Activated CD4-positive, alpha-beta T cell treated with anti-CD3 and anti-CD28 coated beads, Interleukin-2, amount 50 U/mL, for 1 hour (primary cell): ENCODE measurements at places on chromosomes 5 and 9.
A peak's percentile ranks its signal among the peaks of the same experiment; 100 is the strongest.

GRCh38 chr5:50606179-50606578, 60.3 kb upstream of the PARP8 start:
- DNase-seq: no peak

- no peak for DNase-seq
Observed at GRCh38 chr5:66840511-66841013, 244.4 kb downstream of the MAST4 start.

- peak; percentile 84 for DNase-seq
Observed at GRCh38 chr5:35924950-35925722, 13.3 kb downstream of the CAPSL start.

- DNase-seq: no peak
Observed at GRCh38 chr9:27712806-27713205, 139.5 kb upstream of the C9orf72 start.

DNA sequence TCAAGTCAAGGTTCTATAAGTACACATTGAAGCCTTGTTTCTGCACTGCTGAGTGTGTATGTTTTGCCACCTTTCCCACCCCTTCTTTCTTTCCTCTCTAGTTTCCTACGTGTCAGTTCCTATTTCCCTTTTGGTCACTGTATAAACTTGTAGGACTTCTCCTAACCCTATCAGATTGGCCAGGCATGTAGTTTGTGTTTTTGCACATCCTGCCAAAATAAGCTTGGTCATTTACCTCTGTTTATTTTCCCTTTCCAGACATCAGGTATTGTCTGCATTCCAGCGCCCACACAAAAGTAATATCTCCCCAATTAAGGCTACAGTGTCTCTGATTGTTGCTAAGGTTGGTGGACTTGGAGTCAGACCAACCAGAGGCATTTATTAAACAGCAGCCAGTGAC, 252.9 kb upstream of the MPDZ start:
- DNase-seq: no peak

DNA sequence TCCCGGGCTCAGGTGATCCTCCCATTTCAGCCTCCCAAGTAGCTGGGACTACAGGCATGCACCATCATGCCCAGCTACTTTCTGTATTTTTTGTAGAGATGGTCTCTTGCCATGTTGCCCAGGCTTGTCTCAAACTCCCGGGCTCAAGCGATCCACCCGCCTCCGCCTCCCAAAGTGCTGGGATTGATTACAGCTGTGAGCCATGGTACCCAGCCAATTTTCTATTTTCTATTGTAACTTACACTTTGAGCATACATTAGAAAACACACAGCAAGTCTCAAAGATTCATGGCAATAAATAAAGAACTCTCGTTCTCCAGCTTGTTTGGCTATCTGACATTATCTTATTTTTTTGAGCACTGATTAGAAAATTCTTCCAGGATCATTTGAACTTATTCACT, 228.7 kb downstream of the ADAMTS6 start:
- no peak for DNase-seq

DNA sequence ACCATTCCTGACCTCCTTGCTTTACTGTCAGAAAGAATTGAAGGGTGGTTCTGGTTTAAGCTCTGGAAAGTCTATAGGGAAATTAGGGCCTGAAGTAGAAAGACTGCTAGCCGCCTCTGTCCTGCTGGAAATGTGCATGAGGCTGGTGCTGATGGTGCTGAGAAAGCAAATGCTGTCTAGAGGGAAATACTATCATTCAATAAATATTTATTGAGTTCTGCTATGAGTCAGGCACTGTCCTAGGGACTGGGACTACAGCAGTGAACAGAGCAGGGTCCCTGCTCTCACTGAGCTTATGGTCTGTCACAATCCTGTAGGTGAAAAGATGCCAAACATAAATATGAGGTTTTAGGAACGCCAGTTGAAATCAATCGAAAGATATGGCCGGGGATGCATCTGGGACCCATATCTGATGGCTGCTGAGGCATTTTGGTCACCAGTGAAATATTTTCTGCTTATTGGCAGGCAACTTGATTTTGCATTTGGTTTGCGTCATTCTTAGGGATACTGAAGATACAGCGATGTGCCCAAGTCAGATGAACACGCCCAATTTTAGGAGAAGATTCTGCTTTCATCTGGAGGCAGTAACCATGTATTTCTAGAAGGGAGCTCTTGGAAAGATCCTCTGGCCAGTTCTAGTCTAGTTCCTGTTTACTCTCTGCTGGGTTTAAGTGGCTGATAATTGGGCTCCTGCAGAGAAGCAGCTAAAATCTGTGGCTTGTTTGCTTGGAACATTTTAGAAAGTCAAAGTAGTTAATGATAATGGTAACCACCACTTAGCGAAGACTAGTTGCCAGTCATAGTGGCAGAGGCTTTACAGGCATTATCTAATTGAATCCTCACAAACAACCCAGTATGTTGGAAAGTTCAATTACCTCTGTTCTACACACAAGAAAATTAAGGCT, 73.3 kb downstream of the INSYN2B start:
- no peak for DNase-seq

DNA sequence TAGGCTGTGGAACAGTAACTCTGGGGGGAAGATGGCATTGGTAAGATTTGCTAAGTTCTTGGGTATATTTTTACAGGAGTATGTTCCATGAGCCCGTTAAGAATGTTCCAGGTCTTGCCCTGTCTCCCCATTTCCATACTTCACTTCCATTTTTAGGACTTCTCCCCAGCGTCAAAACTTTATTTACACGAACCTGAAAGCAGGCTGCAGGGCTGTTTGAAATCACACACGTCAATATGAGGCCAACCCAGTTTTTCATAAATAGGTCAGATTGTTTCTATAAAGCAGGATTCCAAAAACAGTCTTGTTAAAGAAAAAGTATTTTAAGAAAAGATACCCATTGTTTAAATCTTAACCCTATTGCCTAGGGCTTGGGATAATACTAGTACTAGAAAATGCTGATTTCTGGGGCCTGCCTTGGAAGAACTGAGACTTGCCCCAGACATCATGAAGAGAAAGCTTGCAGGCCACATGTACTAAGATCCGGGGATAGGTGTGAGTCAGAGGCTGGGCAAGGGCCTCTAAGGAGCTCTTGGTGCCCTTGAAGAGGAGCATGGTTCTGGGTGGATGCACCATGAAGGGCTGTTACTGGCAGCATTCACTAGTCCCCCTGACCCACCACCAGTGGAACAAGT, 24.2 kb downstream of the TRIO start:
- no peak for DNase-seq

- DNase-seq: no peak
Observed at GRCh38 chr5:68562308-68562707, 346.8 kb downstream of the PIK3R1 start.

DNA sequence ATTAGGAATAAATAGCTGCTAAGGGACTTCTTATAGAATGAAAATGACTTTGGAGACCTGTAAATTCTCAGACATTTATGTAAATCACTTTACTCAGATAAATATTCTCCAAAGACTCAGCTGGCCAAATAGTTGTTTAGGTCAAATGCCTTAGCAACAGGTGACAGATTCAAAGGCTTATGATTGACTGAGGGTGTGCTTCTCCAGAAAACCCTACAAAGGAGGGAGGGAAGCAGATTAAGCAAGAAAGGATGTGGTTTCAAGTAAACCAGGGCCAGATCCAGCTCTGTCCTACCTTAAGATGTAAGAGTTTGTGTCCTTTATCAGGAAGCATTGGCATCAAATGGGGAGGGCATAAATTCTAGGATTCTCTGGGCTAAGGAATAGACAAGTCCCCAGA, 433.0 kb downstream of the TLE1 start:
- no peak for DNase-seq

GRCh38 chr9:122307925-122308324, 43.2 kb downstream of the MRRF start:
- DNase-seq: no peak

- no peak for DNase-seq
Observed at GRCh38 chr5:172008689-172009141, 2.3 kb upstream of the FBXW11 start.

- no peak for DNase-seq
Observed at GRCh38 chr5:123180178-123180577, 91.1 kb downstream of the PRDM6 start.

DNA sequence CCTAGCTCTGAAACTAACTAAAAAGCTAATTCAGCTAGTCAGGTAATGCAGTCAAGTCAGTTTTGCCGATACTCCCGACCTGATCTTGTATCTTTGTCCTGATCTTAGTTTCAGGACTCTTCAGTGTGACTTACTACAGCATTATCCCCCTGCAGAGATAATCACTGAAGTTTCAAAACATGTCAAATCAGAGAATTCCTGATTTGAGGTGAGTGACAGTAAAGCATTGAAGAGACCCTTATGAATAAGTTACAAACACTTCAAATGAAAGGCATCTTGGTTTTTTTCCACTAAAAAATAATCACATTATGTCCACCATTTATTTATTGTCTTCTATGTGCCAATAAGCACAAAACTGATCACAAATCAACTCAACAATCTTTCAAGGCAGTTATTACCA, 47.6 kb downstream of the BAAT start:
- no peak for DNase-seq

GRCh38 chr9:126499911-126500599, 113.7 kb upstream of the LMX1B start:
- no peak for DNase-seq

GRCh38 chr9:120257483-120257882, 322.5 kb downstream of the CDK5RAP2 start:
- no peak for DNase-seq

DNA sequence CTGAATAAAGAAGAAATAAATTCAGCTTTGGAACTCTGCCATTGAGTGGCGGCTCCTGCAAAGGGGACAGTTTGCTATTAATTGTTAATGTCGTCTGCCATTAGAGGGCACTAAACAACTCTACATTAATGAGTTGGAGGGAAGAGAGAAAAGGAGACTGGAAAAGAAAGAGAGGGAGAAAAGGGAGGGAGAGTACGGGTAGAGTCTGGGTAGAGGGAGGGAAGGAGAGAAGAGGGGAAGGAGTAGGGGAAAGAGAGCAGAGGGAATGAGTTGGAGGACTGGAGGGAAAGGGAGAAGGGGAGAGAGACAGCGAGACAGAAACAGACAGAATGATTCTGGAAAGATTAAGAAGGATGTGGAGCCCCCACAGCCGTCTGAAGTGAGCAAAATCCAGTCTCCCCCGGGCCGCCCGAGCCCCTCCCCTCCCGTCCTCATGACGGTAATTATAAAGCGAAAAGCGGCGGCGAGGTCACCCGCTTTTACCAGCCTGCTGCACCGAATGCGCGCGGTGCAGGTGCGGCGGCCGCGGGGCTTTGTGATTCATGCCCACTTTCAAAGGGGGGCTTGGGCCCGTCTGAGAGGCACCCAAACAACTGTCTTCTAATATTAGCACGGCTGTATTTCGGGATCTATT, 1.9 kb upstream of the FST start:
- DNase-seq: no peak

- peak; percentile 37 for DNase-seq
Observed at GRCh38 chr5:88729084-88729828, 153.7 kb downstream of the MEF2C start.

GRCh38 chr9:133003071-133003461, 24.6 kb downstream of the GFI1B start:
- DNase-seq: no peak

DNA sequence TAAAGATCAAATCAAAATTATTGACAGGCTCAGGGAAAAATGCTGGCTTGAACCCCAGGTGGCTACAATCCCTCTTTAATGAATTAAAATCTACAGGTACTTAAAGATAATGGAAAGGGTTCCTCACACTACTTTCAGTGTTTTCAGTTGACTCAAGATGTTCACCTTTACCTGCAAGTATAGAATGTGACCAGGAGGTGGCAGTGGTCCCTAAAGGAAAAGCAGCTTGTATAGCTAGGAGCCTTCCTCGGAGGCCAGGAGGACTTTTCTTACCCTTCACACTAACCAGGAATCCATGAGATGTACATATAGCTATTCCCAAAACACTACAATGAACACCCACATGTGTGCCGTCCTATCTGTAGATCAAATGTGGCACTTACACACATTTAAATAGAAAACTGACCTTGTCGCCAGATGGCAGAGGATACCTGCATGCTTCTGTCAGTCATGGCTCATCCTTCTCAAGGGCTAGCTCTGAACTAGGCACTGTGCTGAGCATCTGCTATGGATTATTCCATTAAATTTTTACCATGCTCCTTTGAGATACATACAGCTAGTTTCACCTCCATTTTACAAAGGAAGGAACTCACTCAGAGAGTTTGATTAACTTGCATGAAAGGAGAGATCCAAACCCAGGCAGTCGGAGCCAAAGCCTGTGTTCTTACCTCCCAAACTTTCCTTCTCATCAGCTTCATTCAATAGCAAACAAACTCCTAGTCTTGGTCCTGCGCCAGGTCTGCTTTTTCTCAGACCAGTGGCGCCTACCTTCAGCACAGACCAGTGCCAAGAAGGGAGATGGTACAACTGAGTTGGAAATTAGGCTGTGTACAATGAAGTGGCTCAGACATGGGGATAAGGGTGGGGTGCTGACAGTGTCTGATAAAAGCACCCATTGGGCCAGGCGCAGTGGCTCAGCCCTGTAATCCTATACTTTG, 24.5 kb downstream of the C9orf152 start:
- DNase-seq: peak; percentile 34

- DNase-seq: no peak
Observed at GRCh38 chr5:113425909-113426308, 8.9 kb downstream of the TSSK1B start.

GRCh38 chr5:14181299-14181968, 38.3 kb downstream of the TRIO start:
- no peak for DNase-seq

DNA sequence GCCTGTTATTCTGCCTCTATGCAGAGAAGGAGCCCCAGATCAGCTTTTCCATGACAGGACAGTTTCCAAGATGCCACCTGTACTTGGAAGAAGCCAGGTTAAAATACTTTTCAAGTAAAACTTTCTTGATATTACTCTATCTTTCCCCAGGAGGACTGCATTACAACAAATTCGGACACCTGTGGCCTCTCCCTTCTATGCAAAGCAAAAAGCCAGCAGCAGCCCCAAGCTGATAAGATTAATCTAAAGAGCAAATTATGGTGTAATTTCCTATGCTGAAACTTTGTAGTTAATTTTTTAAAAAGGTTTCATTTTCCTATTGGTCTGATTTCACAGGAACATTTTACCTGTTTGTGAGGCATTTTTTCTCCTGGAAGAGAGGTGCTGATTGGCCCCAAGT, 301 bp upstream of the IL4 start:
- no peak for DNase-seq

- no peak for DNase-seq
Observed at GRCh38 chr9:81565609-81566008, 123.7 kb downstream of the TLE1 start.

- DNase-seq: no peak
Observed at GRCh38 chr5:77867194-77867691, 91.1 kb upstream of the TBCA start.

GRCh38 chr5:57033103-57033502, 81.2 kb upstream of the MIER3 start:
- DNase-seq: no peak

GRCh38 chr5:145838276-145838675, 3.1 kb upstream of the PRELID2 start:
- DNase-seq: no peak
